Naive thymus-derived CD4-positive, alpha-beta T cell (primary cell): ENCODE measurements at places on chromosomes 6 and 20. TPM values are rescaled to one million over a fixed set of nuclear protein-coding genes. Genes with fewer than 3 reads are reported as not detected.

DNA sequence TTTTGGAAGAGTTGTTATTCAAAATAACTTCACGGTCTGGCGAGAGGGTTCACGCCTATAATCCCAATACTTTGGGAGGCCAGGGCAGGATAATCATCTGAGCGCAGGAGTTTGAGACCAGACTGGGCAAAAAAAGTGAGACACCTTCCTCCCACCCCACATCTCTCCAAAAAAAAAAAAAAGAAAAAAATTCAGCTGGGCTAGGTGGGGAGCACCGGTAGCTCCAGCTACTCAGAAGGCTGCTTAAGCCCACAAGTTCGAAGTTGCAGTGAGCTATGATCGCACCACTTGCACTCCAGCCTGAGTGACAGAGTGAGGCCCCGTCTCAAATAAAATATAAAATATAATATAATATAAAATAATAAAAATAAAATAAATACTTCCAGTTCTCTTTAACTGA is 10.4 kb downstream of the OR2B2 start:
- H3K4me3 ChIP-seq: no peak overlapping the region
- H3K27ac ChIP-seq: no peak overlapping the region
- H3K27me3 ChIP-seq: no peaks in the 10 kb centered on the region
- no peaks in the 10 kb centered on the region for H3K4me1 ChIP-seq
- no peaks in the 10 kb centered on the region for H3K36me3 ChIP-seq

DNA sequence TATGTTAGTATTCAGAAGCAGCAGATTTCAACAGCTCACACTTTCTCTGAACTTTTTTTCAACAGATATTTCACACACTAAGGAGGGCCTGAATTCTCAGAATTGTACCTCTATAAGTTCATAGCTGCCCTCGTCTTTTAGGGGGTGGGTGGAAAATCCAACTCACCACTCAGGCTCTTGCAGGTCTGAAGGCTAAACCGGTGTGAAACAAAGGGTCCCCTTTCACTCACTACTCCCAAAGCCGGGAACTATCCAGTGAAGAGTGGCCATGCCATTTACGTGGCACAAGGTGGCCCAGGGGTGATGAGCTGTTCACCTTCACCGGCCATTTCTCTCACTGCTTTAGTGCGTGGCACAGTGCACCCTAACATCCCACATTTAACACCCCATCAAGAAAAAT is 24.2 kb downstream of the TBC1D7 start:
- H3K4me1 ChIP-seq: peaks cover 14% of the 10 kb centered on the region
- H3K36me3 ChIP-seq: peaks cover 14% of the 10 kb centered on the region
- no peak overlapping the region for H3K4me3 ChIP-seq
- no peaks in the 10 kb centered on the region for H3K27me3 ChIP-seq
- no peak for DNase-seq
- no peak overlapping the region for H3K27ac ChIP-seq

GRCh38 chr20:44110816-44111568 is 76.0 kb downstream of the JPH2 start:
- H3K27me3 ChIP-seq: no peaks in the 10 kb centered on the region
- H3K4me1 ChIP-seq: no peaks in the 10 kb centered on the region
- no peak overlapping the region for H3K27ac ChIP-seq
- DNase-seq: no peak
- H3K36me3 ChIP-seq: no peaks in the 10 kb centered on the region
- no peak overlapping the region for H3K4me3 ChIP-seq

GRCh38 chr20:10705801-10706459 is 32.1 kb upstream of the JAG1 start:
- H3K27ac ChIP-seq: no peak overlapping the region
- no peaks in the 10 kb centered on the region for H3K36me3 ChIP-seq
- H3K4me3 ChIP-seq: no peak overlapping the region
- no peak for DNase-seq
- no peaks in the 10 kb centered on the region for H3K27me3 ChIP-seq

DNA sequence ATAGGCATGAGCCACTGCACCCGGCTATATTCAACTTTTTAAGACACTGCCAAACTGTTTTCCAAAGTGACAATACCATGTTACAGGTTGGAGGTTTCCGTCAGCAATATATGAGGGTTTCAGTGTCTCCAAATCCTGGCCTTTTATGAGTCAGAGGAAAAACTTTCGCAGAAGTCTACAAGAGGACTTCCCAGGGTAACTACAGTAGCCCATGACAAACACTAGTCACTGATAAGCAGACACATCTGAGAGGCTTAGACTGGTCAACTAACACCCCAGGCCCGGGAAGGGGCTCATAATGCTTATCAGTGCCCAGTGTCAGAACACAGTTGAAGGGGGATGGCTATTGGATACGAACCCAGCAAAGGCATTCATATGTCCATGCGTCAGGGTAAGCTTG is 85.4 kb downstream of the SOX4 start:
- no peaks in the 10 kb centered on the region for H3K4me1 ChIP-seq
- H3K4me3 ChIP-seq: no peak overlapping the region
- H3K36me3 ChIP-seq: no peaks in the 10 kb centered on the region
- no peaks in the 10 kb centered on the region for H3K27me3 ChIP-seq
- H3K27ac ChIP-seq: no peak overlapping the region

DNA sequence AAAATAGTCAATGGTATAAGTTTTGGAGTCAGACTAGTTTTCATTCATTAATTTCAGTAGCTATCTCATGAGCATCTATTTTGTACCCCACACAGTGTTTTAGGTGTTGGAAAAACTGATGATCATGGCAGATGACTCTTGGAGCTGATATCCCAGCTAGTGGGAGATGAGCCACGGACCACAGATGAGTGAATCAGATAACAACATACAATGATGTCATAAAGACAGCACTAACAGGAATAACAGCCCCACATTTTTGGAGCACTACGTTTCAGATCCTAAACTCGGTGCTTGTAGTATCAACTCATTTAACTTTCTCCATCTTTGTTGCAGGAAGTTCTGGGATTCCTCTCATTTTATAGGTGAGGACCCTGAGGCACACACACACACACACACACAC is 67.8 kb upstream of the EDN3 start:
- no peaks in the 10 kb centered on the region for H3K27me3 ChIP-seq
- H3K4me1 ChIP-seq: no peaks in the 10 kb centered on the region
- no peak for DNase-seq
- H3K36me3 ChIP-seq: peaks cover 54% of the 10 kb centered on the region

- H3K27me3 ChIP-seq: no peaks in the 10 kb centered on the region
- peak; percentile 60 for DNase-seq
- H3K36me3 ChIP-seq: no peaks in the 10 kb centered on the region
- H3K4me1 ChIP-seq: peaks cover 10% of the 10 kb centered on the region
- H3K4me3 ChIP-seq: peak overlapping the region; percentile 61
Measured at GRCh38 chr6:10720265-10720959, 2.5 kb upstream of the TMEM14C start.

- H3K4me3 ChIP-seq: no peak overlapping the region
- no peak for DNase-seq
- no peak overlapping the region for H3K27ac ChIP-seq
- no peaks in the 10 kb centered on the region for H3K27me3 ChIP-seq
- no peaks in the 10 kb centered on the region for H3K36me3 ChIP-seq
Measured at GRCh38 chr20:49786196-49786595, 26.4 kb upstream of the SLC9A8 start.

DNA sequence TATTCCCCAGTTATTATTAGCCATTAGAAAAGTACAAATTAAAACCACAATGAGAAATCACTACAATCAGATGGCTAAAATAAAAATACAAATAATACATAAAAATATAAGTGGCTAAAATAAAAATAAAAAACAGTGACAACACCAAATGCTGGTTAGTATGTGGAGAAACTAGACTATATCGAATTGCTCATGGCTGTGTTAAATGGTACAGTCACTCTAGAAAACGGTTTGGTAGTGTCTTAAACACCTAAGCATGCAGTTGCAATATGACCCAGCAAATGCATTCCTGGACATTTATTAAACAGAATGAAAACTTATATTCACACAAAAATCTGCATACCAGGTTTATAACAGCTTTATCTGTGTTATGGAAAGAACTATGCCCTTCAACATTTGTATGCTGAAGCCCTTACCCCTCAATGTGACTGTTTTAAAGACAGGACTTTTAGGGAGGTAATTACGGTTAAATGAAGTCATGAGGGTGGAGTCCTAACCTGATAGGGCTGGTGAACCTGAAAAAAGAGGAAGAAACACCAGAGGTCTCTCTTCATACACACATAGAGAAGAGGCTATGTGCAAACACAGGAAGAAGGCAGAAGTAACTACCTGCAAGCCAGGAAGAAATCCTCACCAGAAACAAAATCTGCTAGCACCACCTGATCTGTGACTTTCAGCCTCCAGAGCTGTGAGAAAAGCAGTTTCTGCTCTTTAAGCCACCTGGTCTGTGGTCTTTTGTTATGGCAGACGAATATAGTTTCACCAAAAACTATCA is 84.9 kb downstream of the ASCC3 start:
- DNase-seq: no peak
- peaks cover 4% of the 10 kb centered on the region for H3K36me3 ChIP-seq
- no peak overlapping the region for H3K4me3 ChIP-seq

GRCh38 chr6:53424300-53424699 is 75.5 kb upstream of the ELOVL5 start:
- no peak overlapping the region for H3K27ac ChIP-seq
- no peaks in the 10 kb centered on the region for H3K4me1 ChIP-seq
- H3K4me3 ChIP-seq: no peak overlapping the region
- no peaks in the 10 kb centered on the region for H3K27me3 ChIP-seq
- H3K36me3 ChIP-seq: no peaks in the 10 kb centered on the region
- no peak for DNase-seq

DNA sequence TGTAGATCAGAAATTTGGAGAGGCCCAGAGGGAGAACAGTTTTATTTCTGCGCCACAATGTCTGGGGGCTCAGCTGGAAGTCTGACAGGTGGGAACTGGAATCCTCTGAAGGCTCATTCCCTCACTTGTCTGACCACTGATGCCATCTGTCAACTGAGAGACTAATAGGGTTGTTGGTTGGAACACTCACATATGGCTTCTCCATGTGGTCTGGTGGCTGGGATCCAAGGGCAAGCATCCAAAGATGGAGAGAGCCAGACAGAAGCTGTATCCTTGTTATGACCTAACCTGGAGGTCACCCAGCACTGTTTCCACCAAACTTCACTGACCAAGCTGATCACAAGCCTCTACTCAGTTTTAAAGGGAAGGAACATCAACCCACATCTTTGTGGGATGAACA is 117.9 kb upstream of the AKAP12 start:
- H3K4me3 ChIP-seq: no peak overlapping the region
- DNase-seq: no peak
- H3K4me1 ChIP-seq: no peaks in the 10 kb centered on the region
- no peaks in the 10 kb centered on the region for H3K36me3 ChIP-seq
- no peak overlapping the region for H3K27ac ChIP-seq
- no peaks in the 10 kb centered on the region for H3K27me3 ChIP-seq

GMPR gene
- total RNA-seq: 2.1 TPM

IP6K3 gene
- not detected for total RNA-seq

TNF gene
- total RNA-seq: 125 TPM in 2 replicates

PPIL6 gene
- not detected for total RNA-seq

MAP3K5 gene
- 14.0 TPM for total RNA-seq
